Breast epithelium (tissue), 4 donors: ENCODE measurements at places on chromosomes 6 and 20. TPM values are rescaled to one million over a fixed set of nuclear protein-coding genes. Genes with fewer than 3 reads are reported as not detected.

DNA sequence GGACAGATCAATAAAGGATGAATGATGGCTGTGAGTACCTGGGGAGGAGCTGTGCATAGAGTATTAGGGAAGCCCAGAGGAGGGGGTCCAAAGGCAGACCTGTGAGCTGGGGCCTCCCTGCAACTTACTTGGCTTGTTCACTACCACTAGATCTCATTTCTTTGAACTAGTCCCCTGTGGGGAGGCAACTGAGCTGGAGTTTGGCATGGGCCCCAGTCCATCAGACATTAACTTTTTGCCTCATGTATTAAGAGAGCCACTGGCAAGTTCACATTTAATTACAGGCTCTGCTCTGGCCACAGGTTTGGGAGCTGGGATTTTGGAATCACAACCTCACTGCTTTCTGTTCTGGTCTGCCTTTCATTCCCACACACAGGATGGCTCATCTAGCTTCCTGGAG, 254.1 kb downstream of the PRL start:
- no peaks in the 10 kb centered on the region for H3K27me3 ChIP-seq
- no peak for DNase-seq
- no peaks in the 10 kb centered on the region for H3K36me3 ChIP-seq
- peak overlapping the region; percentile 87 for H3K27ac ChIP-seq
- H3K4me1 ChIP-seq: no peaks in the 10 kb centered on the region
- no peak overlapping the region for H3K4me3 ChIP-seq

DNA sequence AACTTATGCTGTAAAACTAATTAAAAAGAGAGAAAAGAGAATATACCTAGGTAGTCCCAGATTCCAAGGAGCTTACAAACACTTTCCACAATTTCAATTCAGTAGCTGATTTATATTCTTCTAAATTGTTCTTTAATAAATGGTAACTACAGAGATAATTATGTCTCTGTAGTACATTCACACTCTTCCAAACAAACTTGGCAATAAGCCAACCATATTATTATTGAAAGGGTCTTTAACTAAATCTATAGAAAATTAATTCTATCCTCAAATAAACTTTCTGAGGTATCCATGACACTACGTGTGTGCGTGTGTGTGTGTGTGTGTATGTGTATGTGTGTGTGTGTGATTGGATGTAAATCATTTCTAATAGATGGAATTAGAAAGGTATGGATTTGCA, 217.4 kb upstream of the EYS start:
- no peaks in the 10 kb centered on the region for H3K27me3 ChIP-seq
- no peaks in the 10 kb centered on the region for H3K36me3 ChIP-seq
- DNase-seq: no peak
- H3K27ac ChIP-seq: no peak overlapping the region

DNA sequence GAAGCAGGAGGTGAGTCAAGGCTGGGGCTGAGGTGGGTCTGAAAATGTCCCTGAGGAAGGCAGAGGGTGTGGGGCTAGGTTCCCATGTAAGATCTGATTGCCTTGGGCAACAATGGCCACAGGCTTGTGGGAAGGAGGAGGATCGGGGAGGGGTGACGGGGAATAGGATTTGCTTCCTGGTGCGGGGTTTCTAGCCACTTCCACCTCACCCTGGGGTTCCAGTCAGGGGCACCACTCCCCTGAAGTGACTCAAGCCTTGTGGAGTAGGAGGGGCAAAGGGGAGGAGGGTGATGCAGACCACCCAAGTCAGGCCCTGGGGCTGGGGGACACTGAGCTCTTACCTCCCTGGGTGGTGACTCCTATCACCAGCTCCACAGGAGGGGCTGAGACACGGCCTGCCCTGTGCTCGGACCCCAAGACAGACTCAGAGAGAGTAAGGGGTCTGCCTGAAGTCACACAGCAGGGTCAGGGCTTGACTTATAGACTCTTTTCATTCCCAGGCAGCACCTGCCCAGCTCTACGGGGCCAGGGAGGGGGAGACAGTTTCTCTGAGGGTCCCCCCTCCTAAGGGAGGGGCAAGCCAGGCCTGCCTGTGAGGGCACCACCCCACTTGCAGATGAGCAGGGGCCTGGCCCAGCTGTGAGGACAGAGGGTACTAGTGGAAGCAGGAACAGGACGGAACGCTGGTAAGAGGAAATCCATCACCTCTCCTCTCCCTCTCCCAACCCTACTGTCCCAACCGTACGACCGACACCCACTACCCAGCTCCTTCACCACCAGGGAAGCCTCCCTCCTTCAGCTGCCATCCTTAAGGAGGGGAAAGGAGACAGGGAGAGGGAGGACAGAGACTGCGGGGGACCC, 12.4 kb upstream of the SPDEF start:
- no peaks in the 10 kb centered on the region for H3K4me1 ChIP-seq
- H3K27ac ChIP-seq: no peak overlapping the region
- DNase-seq: no peak
- no peaks in the 10 kb centered on the region for H3K36me3 ChIP-seq
- no peak overlapping the region for H3K4me3 ChIP-seq

DNA sequence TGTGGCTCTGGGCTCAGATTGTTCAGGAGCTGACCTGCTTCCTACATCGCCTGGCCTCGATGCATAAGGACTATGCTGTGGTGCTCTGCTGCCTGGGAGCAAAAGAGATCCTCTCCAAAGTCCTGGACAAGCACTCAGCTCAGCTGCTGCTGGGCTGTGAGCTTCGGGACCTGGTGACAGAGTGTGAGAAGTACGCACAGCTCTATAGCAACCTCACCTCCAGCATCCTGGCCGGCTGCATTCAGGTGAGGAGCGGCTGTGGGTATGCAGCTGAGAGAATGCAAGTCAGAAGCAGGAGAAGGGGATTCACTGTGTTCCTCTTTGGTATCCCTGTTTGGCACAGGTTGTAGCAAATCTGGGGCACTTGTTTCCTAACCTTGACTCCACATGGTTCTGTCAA, 17.9 kb downstream of the CUL9 start:
- H3K4me3 ChIP-seq: no peak overlapping the region
- no peak overlapping the region for H3K27ac ChIP-seq
- DNase-seq: no peak
- no peaks in the 10 kb centered on the region for H3K4me1 ChIP-seq
- no peaks in the 10 kb centered on the region for H3K36me3 ChIP-seq

GRCh38 chr20:24469116-24469893, at the start of gene SYNDIG1:
TSS of gene SYNDIG1 (plus strand) at chr20:24469629. CDS start at chr20:24543098, 73,469 bp downstream.
- H3K27me3 ChIP-seq: peaks cover 7% of the 10 kb centered on the region
- H3K27ac ChIP-seq: no peak within 1 kb of the TSS
- H3K4me3 ChIP-seq: peak within 1 kb of the TSS; percentile 48
- no peak for DNase-seq
- no peaks in the 10 kb centered on the region for H3K36me3 ChIP-seq

Gene POU5F1
- total RNA-seq: 4.5 TPM

- H3K27me3 ChIP-seq: no peaks in the 10 kb centered on the region
- no peaks in the 10 kb centered on the region for H3K4me1 ChIP-seq
- no peak for DNase-seq
These were observed 41.1 kb upstream of the PREP start for GRCh38 chr6:105443941-105444340.

Gene HLA-E
- 803 TPM for total RNA-seq

Gene HLA-DMA
- 41.9 TPM for total RNA-seq

GRCh38 chr20:11772226-11772730, 145.4 kb upstream of the BTBD3 start:
- no peaks in the 10 kb centered on the region for H3K36me3 ChIP-seq
- H3K27me3 ChIP-seq: no peaks in the 10 kb centered on the region
- H3K4me3 ChIP-seq: no peak overlapping the region
- no peak for DNase-seq
- no peak overlapping the region for H3K27ac ChIP-seq

Gene IL17F
- not detected for total RNA-seq

Gene GMDS
- 7.5 TPM for total RNA-seq

DNA sequence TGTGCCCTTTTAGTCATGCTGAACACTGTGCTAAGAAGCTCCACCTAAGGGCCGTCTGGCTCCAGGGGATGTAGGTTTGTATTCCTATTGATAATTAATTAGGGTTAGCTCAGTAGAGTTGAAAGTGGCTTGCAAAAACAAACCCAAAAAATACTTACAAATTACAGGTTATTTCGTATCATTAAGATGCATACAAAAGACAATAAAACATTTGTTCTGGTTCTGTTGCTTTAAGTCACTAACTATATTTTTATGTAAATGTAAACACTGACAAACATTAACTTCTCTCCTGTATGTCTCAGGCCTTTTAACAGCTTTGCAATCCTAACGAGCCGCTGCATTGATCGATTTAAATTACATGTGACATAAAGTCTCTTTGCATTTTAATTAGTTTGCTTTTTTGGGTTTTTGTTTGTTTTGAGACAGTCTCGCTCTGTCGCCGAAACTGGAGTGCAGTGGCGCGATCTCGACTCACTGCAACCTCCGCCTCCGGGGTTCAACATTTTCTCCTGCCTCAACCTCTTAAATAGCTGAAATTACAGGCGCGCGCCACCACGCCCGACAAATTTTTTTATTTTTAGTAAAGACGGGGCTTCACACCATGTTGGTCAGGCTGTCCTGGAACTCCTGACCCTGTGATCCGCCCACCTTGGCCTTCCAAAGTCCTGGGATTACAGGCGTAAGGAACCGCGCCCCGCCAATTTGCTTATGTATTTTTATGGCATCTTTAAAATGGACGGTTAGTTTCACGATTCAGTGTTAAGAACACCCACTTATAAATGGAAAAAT, 110.9 kb downstream of the HFE start:
- peak overlapping the region; percentile 76 for H3K4me3 ChIP-seq
- peak overlapping the region; percentile 94 for H3K27ac ChIP-seq
- no peaks in the 10 kb centered on the region for H3K36me3 ChIP-seq
- no peaks in the 10 kb centered on the region for H3K27me3 ChIP-seq
- no peak for DNase-seq

DNA sequence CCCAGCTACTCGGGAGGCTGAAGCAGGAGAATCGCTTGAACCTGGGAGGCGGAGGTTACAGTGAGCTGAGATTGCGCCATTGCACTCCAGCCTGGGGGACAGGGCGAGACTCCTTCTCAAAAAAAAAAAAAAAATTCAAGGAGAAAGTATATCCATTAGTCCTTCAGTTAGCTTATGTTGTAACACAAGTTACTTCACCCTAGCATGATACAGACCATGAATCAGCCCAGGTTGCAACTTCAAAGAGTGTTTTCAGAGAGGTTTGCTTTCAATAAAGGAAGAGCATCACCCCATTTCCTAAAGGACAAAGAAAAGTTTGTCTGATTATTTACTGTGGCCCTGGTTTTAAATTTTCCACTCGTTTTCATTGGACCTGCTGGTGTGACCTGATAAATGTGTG, 73.0 kb downstream of the SERAC1 start:
- no peaks in the 10 kb centered on the region for H3K27me3 ChIP-seq
- no peak overlapping the region for H3K4me3 ChIP-seq
- H3K4me1 ChIP-seq: no peaks in the 10 kb centered on the region
- DNase-seq: no peak

DNA sequence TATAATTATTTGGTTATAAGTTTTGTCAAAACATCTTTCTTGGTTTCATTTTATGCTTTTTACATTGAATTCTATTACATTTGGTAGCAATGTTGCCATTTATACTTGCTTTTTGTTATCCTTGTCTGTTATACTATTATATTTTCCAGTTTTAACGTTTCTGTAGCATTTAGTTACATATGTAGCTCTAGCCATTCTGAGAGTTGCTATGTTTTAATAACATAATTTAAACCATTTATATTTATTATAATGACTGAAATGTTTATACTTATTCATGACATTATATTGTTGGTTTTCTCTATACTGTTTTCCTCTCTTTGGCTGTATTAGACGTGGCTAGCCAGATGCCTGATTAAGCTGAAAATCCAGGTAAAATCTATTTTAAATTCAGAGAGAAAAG, 252.0 kb upstream of the FLRT3 start:
- H3K4me3 ChIP-seq: no peak overlapping the region
- no peak overlapping the region for H3K27ac ChIP-seq
- no peak for DNase-seq
- no peaks in the 10 kb centered on the region for H3K27me3 ChIP-seq

GRCh38 chr20:59006864-59007664, at the start of gene CTSZ:
TSS of gene CTSZ (minus strand) at chr20:59007254. CDS start at chr20:59007128, 126 bp downstream.
- H3K36me3 ChIP-seq: no peaks in the 10 kb centered on the region
- H3K4me3 ChIP-seq: peak within 1 kb of the TSS; percentile 86
- H3K27ac ChIP-seq: peak within 1 kb of the TSS; percentile 93
- peaks cover 19% of the 10 kb centered on the region for H3K4me1 ChIP-seq

GRCh38 chr6:101352316-101352715, 41.2 kb upstream of the GRIK2 start:
- H3K27me3 ChIP-seq: no peaks in the 10 kb centered on the region
- no peaks in the 10 kb centered on the region for H3K4me1 ChIP-seq
- no peaks in the 10 kb centered on the region for H3K36me3 ChIP-seq
- no peak overlapping the region for H3K4me3 ChIP-seq
- H3K27ac ChIP-seq: no peak overlapping the region
- DNase-seq: no peak

DNA sequence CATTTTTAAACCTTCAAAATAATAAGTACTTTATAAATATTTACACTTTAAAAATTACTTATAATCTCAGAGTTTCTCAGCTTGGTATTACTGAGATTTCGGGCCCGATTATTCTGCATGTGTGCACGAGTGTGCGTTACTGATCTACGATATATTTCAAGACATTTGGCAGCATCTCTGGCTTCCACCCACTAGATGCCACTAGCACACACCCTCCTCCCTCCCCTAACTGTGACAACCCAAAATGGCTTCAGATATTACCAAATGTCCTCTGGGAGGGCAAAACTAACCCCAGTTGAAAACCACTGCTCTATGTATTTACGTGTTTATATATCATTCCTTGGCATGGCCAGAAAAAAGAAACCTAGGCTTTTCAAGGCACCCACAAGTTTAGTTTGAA, 95.9 kb downstream of the FYN start:
- H3K36me3 ChIP-seq: no peaks in the 10 kb centered on the region
- H3K27me3 ChIP-seq: no peaks in the 10 kb centered on the region
- no peaks in the 10 kb centered on the region for H3K4me1 ChIP-seq

GRCh38 chr6:18117136-18117535, 5.3 kb downstream of the NHLRC1 start:
- no peak overlapping the region for H3K27ac ChIP-seq
- H3K4me3 ChIP-seq: no peak overlapping the region
- H3K36me3 ChIP-seq: no peaks in the 10 kb centered on the region
- no peak for DNase-seq
- H3K27me3 ChIP-seq: no peaks in the 10 kb centered on the region

Gene TMC2
- 0.96 TPM for total RNA-seq
